ENCODE measurements at places on chromosomes 5 and 9.

GRCh38 chr9:18939943-18940342, 93.1 kb downstream of the SAXO1 start:
- DNase-seq = no peak

- no peak for DNase-seq
Measured at GRCh38 chr9:17799369-17799768, 220.5 kb downstream of the SH3GL2 start.

- no peak for DNase-seq
Measured at GRCh38 chr9:6641056-6641455, 4.5 kb downstream of the GLDC start.

DNA sequence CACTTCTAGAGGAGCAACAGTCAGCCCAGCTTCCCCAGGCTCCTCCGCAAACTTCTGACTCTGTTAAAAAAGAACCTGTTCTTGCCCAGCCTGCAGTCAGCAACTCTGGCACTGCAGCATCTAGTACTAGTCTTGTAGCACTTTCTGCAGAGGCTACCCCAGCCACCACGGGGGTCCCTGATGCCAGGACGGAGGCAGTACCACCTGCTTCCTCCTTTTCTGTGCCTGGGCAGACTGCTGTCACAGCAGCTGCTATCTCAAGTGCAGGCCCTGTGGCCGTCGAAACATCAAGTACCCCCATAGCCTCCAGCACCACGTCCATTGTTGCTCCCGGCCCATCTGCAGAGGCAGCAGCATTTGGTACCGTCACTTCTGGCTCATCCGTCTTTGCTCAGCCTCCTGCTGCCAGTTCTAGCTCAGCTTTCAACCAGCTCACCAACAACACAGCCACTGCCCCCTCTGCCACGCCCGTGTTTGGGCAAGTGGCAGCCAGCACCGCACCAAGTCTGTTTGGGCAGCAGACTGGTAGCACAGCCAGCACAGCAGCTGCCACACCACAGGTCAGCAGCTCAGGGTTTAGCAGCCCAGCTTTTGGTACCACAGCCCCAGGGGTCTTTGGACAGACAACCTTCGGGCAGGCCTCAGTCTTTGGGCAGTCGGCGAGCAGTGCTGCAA, 72.8 kb downstream of the NUP214 start:
- no peak for DNase-seq

- no peak for DNase-seq
Measured at GRCh38 chr9:136721339-136722092, 9.1 kb downstream of the DIPK1B start.

DNA sequence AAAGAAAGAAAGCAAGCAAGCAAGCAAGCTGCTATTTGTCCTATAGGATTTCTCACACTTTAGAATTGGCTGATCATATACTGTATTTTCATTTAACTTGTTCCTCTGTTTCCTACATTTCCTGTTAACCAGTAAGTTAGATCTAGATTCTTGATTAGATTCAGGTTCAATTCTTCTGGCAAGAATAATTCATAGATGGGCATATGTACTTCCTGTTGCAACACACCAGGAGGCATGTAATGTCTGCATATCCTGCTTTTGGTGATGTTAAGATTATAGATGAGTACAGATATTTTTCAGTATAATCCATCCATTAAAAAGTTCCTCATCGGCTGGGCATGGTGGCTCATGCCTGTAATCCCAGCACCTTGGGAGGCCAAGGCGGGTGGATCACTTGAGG, 10.8 kb upstream of the KIF27 start:
- DNase-seq = no peak

GRCh38 chr5:108093186-108093585, 288.7 kb downstream of the FBXL17 start:
- DNase-seq = no peak

DNA sequence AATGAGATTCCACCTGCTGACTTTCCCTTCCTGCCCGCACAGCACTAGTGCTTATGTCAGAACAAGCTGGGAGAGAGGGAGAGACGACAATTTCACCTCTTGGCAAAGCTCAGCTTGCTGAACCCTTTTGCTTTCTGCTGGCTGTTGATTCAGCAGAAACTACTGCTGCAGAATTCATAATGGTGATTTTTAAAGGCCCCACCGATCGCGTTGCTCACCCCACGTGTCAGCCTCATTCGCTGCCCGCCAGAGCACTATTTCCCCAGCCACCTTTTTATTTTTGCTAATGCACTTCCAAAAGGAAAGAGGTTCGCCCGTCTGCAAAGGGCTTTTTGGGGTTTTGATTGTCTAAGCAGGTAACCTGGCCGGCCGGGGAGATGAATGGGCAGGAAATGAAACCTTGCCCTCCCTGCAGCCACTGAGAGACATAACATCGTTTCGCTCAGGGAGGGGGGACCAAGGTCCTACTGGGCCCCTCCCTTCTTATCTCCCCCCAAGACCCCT, 1.3 kb downstream of the PPP2R2B start:
- DNase-seq = no peak

GRCh38 chr5:888638-889035, 4.0 kb downstream of the BRD9 start:
- DNase-seq = no peak

DNA sequence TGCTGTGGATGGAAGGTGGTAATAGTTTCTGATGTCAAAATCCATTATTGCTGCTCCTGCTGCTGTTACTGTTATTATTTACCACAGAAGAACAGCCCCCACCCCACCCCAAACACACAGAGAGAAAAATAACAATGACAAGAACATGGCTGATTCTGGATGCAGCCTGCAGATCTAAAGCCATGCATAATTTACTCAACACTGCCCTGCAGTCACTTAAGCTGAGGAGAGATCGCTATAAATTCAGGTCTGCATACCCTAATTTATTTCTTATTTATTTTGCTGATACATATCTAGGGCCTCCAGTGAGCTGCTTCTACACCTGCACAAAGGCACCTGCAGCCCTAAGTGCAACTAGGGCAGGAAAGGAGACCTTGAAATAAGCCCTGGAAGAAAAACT, 132.0 kb downstream of the TRIM32 start:
- no peak for DNase-seq

DNA sequence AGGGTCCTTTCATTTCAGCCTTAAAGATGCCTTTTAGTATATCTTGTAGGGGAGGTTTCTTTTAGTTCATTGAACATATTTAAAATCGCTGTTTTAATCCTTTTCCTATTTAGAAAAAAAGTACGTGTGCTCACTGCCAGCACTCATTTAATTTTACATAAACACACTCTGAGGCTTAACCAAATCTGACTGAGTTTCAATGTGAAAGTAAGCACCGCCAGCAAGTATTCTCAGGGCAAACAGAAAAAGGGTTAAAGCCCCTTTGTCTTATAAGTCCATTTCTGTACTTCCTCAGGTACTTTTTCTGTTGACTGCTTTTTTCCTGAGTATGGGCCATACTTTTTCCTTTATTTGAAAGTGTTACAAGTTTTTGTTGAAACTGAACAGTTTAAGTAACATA, 31.8 kb downstream of the SMC5 start:
- DNase-seq = no peak

DNA sequence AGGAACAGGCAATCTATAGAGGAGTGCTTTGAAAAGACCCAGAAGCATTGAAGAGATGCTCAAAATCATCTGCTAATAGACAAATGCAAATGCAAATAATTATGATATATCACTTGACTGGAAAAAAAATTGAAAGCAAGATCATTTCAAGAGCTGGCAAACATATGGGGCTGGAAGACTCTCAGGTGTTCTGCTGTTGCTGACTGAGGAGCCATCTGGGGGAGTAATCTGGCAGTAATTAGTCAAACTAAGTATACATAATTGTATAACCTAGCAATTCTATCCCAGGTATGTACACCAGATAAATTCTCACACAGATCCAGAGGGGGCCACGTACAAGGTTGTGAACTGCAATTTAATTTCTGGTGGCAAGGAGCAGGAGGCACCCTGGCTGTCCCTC, 4.6 kb upstream of the HMHB1 start:
- no peak for DNase-seq

- DNase-seq = no peak
Measured at GRCh38 chr5:119864286-119864685, 234.9 kb downstream of the FAM170A start.

DNA sequence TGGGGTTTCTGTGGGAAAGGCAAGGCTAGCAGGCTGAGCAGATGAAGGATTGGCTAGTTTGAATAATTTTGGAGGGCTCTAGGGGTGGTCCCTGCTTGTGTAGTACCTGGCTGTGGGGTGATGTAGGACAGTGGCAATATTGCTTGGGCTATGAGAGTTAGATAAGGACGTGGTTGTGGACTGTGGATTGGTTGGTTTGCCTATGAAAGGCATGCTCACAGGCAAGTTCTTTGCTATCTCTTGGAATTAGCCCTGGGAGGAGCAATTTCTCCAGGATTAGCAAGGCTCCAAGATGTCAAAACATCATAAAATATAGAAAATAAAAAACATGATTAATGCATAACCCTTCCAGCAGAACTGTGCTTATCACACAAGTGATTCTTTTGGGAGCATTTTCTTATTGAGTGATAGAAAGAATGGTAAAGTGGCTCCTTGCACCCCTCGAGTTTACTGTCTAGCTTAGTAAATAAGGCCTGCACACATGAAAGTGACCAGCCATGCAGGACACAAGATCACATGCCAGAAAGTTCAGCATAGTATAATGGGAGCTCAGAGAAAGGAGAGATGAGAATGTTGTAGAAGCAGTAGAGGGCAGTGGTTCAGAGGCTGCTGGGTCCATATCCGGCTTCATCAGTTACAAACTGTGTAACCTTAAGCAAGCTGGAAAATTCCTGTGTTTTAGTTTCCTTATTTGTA, 13.8 kb downstream of the AOPEP start:
- no peak for DNase-seq

GRCh38 chr5:10567121-10567591, 3.3 kb downstream of the ANKRD33B start:
- DNase-seq = peak; percentile 51

DNA sequence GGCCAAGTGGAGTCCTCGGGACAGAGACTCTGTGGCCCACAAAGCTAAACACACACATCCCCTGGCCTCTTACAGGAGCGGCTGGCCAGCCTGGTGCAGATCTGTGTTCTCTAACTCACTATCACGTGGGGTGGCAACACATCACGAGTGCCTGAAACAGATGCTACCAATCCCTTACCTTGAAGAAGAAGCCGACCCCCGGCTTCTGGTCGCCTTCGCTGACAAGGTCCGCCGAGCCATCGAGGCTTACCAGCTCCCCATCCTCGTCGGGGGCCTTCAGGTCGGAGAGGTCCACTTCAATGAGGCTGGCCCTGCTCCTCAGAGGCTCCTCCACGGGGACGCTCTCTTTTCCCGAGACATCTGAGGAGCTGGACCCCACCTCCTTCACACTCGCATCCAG, 86.7 kb downstream of the CAMSAP1 start:
- DNase-seq = no peak

- no peak for DNase-seq
Measured at GRCh38 chr9:88433583-88434255, 45.5 kb downstream of the SPIN1 start.

- DNase-seq = no peak
Measured at GRCh38 chr5:3266861-3267260, 328.8 kb upstream of the IRX1 start.

DNA sequence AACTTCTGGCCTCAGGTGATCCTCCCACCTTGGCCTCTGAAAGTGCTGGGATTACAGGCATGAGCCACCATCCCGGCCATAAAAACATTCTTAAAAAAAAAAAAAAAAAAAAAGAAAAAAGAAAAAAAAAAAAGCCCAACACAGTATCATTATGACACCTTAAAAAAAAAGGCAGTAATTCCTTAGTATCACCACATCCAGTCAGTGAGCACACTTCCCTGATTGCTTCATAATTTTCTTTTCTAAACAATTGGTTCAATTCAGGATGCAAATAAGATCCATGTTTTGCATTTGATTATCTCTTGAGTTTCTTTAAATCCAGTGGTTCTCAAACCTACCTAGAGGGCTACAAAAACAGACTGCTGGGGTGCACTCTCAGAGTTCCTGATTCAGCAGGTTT, 182.5 kb downstream of the CDK5RAP2 start:
- no peak for DNase-seq

GRCh38 chr5:133933670-133934295, 34.6 kb downstream of the C5orf15 start:
- DNase-seq = no peak

GRCh38 chr5:141382469-141383294, at the start of gene PCDHGA7:
Gene PCDHGA7, plus strand, starts transcription at chr5:141382742. Its CDS starts 158 bp downstream, at chr5:141382900.
- no peak for DNase-seq

GRCh38 chr9:77841739-77842386, 189.7 kb downstream of the GNAQ start:
- DNase-seq = no peak

GRCh38 chr9:108468364-108468763, 387.4 kb downstream of the ACTL7B start:
- peak; percentile 30 for DNase-seq

DNA sequence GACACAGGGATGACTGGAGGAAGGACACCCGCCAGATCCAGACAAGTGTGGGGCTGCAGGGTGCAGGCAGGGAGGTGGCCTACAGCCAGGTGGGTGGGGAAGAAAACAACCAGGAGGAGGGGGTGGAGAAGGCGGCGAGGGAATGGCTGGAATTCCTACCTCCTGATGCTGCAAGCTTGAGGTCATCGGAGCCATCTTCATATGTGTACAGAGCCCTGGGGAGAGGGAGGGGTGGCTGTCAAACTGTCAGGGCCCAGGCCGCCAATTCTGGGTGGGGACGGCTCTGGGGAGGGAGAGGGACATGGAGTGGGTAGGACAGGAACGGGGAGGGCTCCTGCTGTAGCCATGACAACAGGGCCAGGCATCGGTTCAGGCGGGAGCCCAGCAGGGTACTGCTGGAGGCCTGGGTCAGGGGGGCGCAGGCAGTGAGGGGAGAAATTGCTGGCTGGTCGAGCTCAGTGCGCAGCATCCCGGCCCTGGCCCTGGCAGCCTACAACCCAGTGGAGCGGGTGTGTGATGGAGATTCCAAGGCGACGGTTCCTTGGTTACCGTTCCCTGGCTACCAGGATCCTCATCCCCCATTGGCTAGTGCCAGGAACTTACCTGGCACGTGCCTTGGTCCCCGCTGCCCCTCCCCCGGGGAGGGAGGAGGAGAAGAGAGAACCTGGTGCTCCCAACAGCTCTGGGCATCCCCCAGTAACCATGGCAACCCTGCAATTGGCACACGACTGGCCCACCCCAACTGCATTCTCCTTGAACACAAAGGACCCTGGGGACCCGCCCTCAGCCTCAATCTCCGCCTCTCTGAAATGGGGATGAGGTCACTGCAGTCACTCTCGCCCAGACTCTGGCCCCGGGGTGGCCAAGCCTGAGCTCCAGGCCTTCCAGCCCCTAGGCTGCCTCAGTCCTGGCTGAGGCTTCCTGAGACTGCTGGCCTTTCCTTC, 4.5 kb downstream of the DBN1 start:
- no peak for DNase-seq

DNA sequence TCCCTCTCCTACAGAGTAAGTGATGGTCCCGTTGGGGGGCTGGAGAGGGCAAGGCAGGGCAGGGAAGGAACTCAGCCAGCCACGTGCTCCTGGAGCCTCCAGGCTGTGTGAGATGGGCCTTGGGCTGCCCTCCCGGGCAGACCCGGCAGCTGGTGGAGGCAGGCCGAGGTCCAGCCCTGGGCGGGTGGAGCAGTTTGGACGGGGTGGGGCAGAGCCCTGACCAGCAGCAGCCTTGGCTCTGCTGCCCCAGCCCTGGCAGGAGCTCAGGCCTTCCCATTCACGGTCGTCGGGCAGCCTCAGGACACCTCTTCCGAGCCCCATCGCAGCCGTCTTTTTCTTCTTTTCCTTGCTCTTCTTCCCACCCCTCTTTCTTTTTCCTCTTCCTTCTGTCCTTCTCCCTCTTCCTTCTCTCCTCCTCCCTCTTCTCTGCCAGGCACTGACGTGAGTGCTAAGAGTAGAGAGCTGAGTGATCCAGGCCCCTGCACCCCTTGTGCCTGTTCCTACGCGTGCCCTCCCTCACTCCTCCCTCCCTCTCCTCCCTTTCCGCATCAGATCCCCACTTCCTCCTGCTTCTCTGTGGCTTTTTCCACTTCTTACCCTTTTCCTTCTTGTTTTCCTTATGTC, 42.8 kb downstream of the AMBP start:
- no peak for DNase-seq
